ENCODE measurements at places on chromosomes 2 and 18.

DNA sequence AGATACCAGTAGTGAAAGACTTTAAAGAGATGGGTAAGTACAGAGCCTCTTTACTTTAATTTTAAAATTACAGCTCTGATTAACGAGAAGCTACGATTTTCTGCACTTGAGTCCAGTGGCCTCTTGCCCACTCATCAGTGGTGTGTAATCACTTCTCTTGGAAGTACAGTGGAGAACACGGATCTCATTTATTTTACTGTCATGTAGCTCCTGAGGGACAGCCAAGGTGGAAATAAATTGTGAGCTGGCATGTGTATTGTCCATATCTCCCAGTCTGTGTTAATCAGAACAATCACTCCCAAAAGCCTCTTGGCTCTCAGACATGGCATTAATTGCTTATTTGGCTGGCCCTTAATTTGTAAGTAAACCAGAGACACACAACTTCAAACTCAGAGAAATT lies 69.4 kb downstream of the LOXHD1 start:
- no peak for DNase-seq

GRCh38 chr2:68100189-68100588 lies 37.4 kb upstream of the C1D start:
- no peak for DNase-seq

DNA sequence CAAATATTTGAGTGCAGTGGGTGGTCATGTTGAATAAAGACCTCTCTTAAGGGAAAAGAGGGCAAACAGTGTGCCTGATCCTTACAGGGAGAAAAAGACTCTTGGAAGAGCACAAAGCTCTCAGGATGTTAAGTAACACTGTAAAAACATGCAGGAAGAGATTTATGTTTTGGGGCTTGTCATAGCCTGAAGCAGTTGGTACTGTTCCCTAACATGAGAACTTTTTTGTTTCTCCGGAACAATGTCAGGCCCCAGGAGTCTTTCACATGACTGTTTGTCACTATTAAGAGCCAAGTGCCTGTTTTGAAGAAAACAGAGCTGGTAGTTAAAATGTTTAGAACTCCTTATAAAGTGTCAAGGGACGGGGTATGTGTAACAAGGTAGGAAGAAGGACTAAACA lies 83.7 kb upstream of the B3GNT2 start:
- DNase-seq, result no peak

DNA sequence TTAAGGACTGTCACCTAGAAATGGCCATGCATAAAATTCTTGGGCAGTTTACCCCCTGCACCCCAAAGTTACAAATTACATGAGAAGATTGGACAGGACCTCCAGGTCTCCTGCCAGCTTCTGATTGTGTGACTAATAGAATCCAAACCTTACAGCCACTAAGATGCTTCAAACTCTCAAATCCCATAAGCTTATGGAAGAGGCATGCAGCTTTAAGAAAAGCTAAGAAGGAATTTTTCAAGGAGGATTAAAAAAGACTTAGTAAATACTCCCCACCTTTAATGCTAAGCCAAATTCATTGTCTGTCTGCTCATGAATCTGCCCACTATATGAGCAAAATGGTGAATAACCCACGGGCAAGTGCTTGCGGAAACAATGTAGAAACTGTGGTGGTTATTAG lies 86.3 kb downstream of the MAIP1 start:
- DNase-seq, result no peak

DNA sequence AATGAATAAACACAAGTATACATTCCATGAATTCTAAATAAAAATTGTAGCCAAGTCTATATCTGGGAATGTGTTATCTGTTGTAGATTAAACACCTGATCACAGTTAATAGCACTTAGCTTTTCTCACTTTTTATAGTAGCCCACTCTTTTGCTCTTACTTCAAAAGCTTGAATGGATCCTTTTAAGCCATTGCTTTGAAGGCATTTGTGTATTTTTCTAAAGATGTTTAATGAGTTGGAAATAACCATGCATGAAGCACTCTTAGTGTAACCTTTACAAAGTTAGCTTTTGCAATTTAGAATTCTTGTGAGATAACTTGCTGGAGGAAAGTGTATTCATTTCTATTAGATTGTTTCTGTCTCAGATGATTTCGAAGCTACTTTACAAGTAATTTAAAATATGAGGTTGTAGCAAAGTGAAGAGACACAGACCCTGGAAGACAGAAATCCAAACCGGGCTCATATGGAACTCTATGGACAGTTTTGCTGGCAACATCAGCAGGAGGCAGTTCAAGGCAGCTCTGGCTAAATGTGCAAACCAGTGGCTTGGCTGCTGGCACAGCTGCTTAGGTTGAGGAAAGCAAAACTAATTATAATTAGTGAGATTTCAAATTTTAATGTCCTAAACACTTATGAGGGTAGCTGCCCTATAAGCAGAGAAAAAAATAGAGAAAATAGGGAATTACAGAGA lies 469.8 kb upstream of the ZEB2 start:
- DNase-seq, result no peak

DNA sequence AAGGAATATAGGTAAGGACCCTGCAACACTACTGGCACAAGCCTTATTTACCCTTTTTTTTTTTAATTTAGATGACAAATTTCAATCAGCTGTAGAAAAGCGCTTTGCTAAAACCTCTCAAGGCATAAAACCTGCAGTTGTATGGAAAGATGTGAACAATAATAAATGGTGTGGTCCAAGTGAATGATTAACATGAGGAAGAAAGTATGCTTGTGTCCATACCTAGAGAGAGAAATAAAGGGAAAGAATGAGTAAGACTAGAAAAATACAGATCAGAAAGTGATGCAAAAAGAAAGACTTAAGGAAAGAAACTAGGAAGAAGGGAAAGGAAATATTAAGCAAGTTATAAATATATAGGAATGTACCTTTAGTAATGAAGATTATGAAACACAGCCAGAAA lies 119.2 kb upstream of the SCN7A start:
- no peak for DNase-seq

DNA sequence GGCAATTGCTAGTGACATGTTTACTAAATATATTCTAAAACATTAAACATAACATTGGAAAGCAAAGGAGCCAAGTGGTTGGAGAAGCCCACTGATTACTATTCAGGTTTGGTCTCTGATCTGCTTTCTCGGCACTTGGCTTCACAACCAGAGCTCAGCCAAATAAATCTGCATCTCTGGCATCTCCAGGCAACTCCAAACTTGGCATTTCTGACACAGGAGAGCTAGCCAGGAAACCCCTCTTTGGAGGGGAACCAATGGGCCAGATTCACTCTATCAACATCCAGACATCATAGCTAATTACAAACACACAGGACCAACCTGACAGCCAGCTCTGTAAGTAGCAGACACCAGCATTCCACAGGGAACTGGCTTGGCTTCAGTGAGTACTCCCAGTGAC lies 150.3 kb upstream of the ETAA1 start:
- DNase-seq, result no peak

DNA sequence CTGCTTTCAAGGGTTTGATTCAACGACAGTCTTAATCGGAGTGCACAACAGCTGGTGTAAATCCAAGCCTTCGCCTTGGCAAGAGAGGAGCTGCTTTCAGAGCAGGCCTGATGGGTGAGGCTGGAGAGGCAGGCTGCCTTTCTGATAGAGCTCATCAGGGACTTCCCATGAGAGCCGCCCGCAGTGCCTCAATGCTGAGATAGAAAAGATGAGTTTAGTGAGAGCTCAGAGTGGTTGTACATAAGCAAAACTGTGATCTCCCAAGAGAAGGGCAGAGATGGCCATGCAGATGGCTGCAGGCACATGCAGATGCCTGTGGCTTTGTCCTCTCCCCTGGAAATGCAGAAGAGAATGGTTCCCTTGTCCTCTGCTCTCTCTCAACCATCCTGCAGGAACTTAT lies 122.1 kb downstream of the ARL4C start:
- no peak for DNase-seq

DNA sequence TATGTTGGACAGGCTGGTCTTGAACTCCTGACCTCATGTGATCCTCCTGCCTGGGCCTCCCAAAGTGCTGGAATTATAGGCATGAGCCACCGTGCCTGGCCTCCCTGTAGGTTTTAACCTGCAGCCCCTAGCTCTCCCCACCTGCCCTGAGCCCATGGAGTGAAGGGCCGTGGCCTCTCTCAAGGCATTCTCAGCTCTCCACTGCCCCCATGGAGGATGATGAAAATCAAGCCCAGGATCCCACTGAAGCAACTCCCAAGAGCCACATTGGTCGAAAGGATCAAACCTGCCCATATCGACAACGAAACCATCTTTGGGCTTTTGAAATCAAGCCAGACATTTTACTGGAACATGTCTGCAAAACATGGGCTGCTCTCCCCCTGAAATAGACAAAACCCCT lies 22.4 kb upstream of the CREG2 start:
- DNase-seq, result no peak

DNA sequence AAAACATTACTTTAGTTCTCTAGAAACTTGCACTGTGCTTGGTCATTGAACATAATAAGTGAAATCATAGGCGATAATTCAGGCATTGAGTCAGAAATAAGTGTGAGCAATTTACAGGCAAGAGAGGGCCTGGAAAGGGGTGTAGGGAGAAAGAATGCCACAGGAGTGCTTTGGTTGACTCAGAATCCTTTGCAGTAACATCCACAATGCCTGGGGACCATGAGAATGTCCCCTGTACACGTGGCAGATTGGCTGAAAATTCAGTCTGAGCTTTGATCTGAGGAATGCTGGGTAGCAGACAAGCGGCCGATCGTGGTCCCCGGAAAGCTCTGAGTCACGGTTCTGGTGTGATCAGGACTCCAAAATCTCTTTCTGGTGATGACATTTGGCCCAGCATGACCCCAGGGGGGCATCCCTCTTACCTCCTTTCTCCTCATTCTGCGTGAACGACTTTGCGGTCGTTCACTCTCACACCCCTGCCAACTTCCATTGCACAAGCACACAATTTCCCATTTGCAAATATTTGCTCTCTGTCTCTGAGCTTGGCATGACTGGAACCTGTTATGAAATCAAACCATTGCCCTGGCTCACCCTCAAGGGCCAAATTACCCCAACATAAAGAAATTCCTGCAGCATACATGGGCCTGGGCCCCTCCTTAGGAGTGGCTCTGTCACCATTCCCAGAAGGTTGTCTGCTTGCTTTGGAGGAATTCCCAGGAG lies 305.0 kb upstream of the EPAS1 start:
- no peak for DNase-seq

GRCh38 chr2:187469538-187469937 lies 21.5 kb upstream of the CALCRL start:
- no peak for DNase-seq

DNA sequence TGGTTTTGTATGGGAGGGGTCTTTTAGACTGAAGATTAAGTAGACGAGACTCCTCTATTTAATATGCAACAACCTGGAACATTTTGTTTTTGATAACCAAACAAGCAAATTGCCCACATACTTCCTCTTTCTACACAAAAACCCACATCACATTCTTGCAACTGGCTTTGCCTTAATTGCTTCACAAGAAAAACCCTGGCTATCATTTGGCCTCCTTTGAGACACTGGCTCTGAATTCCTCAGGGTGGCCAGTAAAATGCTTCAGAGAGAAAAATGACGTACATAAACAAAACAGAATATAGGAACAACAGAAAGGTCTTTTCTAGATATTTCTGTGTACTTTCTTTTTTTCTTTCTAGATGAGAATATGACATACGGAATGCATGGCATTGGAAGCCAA lies 103.0 kb downstream of the TRIB2 start:
- no peak for DNase-seq

DNA sequence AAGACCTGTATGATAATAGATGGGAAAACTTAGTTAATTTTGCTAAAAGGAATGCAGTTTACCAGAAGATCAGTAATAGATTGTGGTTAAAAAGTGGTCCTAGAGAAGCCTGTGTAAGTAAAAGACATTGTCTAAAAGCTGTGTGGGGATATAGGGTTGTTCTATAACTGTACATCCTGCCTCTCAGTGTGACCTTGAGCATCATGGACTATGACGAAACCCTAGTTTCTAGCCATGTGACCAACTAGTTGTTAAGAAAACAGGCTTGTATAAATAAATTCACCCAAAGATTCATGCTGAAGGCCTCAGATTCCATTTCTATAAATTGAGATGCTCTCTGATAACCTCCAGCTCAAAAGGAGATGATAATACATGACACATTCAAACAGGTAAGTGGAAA lies 160.7 kb downstream of the IKZF2 start:
- DNase-seq, result no peak

DNA sequence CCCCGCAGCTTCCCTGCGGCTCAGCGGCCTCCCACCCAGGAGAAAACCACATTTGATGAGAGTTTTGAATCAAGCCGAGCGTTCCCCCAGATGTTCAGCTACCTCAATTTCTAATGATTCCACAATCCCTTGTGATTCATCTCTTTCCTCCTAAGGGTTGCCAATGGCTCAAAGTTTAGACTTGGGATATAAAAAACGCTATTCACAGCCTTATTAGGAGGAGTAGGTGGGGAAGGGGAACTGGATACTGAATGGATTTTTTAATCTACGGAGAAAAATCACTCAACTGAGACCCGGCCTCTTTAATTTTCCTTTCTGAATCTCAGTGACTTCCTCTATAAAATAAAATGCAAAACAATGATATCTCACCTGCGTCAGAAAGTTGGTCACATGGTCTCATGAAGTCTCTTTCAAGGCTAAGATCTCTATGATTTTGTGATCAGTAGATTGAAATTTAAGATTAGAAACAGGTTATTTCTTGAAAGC lies 192.6 kb upstream of the TCF4 start:
- no peak for DNase-seq

- DNase-seq, result no peak
Measured at GRCh38 chr2:227117852-227118251, 46.2 kb downstream of the COL4A4 start.

DNA sequence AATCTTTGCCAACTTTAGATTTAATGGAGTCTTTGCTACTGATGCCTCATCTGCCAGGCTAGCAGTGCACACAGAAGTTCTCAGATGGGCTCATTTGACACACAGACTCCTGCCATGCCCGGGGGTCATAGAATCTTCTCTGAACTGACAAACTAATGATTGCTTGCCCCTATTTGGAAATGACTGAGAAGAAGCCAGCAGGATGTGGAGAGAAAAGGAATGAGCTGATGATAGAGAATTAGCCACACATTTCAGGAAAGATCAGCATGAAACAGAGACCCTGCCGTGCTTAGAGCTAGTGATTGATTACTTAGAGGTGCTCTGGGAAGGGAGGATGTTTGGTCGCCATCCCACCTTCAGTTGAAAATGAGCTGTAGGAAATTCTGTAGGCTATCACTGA lies 178.5 kb downstream of the TPGS2 start:
- DNase-seq, result no peak

- DNase-seq, result no peak
Measured at GRCh38 chr2:11642972-11643371, 27.0 kb downstream of the NTSR2 start.

DNA sequence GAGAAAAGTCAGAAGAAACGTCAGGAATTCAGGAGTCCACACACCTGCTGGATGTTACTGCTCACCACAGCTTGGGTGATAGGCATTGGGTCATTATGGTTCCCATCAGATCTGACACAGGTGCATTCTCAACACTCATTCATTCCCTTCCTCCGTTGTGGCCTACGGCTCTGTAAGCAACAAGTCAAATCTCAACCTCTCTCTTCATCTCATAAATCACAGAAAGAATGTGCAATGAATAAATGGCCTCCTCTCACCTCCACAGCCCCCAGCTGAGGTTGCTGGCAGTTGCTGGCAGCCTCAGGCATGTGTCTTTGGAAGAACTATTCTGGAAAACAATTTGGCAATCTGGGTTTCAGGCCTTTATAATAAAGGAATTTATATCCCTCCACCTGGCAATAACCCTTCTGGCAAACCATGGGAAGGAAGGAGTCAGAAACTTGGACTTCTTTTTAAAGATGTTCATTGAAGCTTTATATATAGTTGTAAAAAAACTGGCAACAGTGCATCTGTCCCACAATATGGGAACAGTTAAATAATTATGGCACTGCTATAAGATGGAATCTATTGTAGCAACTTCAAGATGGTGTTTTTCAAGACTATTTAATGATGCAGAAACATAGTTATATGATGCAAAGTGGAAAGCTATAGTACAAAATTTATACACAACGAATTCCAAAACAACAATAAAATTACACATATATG lies 175.4 kb downstream of the ANAPC1 start:
- DNase-seq, result no peak

Measured in activated T-cell treated with anti-CD3 and anti-CD28 coated beads for 24 hours (primary cell).